ENCODE measurements at places on chromosomes 2 and 18.
A peak's percentile ranks its signal among the peaks of the same experiment; 100 is the strongest.

GRCh38 chr2:129499747-129500146 is 479.7 kb upstream of the RAB6C start:
- no peak for DNase-seq

- DNase-seq: no peak
Observed at GRCh38 chr2:240365971-240366471, 69.4 kb upstream of the GPC1 start.

GRCh38 chr2:203492965-203493364 is 42.1 kb downstream of the RAPH1 start:
- DNase-seq: no peak

DNA sequence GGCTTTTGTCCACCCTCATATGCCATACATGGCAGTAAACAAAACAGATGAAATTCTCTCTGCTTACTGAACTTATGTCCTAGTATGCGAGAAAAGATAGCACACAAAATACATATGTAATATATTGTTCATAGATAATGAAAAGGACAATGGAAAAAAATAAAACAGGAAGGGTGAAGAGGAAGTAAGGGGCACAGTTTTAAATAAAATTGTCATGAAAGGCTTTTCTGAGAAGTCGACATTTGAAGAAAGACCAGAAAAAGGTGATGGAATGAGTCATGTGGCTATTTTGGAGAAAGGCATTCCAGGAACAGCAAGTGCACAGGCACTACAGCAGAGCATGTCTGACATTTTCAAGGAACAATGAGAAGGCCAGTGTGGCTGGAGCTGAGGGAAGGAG is 56.4 kb downstream of the KCNH7 start:
- no peak for DNase-seq

DNA sequence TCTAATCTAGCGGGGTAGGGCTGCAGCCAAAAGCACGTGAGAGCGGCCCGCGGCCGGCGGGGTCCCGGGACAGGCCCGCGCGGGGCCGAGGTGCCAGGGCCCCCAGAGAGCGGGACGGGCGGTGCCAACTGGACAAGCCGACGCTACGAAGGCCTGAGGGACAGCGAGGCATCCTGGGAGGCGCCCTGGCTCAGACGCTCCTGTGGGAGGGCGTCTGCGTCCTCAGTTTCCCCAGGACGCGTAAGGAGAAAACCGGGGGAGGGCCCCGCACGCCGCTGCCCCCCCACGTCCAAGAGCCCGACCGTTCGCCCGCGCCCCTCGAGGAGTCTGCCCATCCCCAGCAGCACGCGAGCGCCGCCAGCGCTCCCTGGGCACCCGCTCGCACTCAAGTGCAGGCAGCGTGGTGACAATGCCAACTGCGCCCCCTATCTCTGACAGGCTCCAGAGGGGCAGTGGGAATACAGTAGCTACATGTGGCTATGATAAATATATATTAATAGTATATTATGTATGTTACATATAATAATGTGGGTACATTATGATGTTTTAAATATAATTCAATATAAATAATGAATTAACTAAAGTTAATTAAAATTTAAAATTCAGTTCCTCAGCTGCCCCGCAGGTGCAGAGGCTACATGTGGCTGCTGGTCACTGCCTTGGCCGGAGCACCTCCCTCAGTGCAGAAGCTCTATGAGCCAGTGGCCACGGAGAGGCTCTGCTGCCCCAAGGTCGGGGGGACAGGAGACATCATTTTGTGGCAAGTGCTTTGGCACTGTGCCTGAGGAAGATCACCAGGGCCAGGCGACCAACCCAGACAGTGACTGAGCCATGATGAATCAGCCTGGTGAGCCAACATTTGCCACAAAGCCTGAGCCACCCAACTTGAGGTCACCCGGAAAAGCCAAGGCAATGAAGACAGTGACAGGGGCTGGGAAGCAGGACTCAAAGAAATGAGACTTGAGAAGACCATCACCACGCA is 5.5 kb upstream of the SFT2D3 start:
- DNase-seq: no peak

GRCh38 chr2:60025496-60025895 is 528.0 kb downstream of the BCL11A start:
- DNase-seq: no peak

GRCh38 chr2:43221124-43221762 is 5.2 kb downstream of the ZFP36L2 start:
- peak; percentile 59 for DNase-seq

DNA sequence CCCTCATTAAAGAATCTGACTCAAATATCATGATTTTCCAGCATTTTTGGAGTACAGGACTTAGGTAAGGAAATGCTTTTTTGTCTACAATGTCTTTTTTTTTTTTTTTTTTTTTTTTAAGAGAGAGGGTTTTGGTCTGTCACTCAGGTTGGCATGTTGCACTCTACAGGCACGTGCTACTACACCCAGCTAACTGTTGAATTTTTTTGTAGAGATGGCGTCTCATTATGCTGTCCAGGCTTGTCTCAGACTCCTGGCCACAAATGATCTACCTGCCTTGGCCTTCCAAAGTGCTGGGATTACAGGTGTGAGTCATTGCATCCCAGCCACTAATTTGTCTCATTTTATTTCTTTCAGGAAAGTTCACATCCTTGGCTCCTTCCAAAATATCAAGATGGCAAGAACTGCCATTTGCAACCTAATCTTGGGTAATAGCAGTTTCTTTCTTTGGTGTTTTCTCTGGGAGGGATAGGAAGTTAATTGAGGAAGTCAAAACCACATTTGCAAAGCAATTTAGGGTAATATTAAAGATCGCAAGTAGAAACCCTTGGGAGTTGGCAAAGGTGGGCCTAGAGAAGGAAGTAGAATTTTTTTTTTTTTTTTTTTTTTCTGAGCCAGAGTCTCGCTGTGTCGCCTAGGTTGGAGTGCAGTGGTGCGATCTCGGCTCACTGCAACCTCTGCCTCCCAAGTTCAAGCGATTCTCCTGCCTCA is 15.5 kb downstream of the PNO1 start:
- no peak for DNase-seq

DNA sequence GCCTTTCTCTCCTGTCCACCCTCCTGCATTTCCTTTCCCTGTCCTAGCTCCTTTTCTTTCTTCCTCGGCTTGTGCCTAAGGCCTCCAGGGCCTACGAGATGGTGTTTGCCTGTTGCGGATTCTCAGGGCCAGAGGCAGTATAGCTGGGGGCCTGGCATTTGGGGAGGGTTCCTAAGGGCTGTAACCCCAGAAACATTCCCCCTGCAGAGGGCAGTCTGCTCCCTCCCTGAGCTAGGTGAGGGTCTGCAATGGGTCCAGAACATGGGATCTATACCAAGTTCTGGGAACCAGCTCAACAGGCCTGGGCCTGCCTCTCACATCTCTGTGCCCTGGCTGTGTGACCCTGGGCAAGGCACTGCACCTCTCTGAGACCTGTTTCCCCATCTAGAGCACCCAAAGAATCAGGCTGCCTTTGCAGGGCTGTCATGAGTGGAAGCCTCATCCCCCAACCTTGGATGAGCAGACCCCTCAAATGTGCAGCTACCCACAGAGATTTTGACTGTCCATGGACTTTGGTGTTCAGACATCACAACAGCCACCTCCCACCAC is 97.5 kb downstream of the GLI2 start:
- no peak for DNase-seq

DNA sequence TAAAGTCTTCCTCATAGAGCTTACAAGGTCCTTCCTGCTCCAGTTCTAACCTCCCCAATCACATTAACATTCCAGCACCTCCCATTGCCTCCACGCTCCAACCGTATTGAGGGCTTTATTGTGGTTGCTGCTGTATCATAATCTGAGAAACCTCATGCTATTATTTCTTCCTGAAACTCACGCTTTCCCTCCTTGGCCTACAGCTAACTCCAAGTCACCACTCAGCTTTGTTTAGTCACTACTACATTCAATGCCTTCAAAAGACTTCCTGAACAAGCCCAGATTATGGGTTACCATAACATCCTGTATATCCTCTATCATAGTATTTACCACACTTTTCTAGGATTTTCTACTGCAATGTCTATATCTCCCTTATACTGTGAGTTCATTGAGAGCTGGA is 230.4 kb downstream of the IKZF2 start:
- DNase-seq: no peak

DNA sequence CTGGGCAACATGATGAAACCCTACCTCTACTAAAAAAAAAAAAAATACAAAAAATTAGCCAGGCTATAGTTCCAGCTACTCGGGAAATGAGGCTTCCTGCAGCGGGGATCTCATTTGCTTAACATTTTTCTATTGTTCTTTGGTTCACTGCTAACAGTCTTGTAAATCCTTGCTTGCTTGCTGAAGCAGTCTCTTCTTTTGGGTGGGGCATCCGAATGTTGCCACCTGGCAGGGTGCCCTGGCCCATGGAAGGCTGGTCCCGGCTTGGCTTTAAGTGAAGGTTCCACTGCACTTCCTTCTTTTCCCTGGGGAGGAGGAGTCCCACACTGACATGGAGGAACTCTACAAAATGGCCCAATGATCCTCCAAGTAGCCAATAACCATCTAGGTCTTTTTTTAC is 6.0 kb upstream of the ANKRD29 start:
- DNase-seq: no peak

DNA sequence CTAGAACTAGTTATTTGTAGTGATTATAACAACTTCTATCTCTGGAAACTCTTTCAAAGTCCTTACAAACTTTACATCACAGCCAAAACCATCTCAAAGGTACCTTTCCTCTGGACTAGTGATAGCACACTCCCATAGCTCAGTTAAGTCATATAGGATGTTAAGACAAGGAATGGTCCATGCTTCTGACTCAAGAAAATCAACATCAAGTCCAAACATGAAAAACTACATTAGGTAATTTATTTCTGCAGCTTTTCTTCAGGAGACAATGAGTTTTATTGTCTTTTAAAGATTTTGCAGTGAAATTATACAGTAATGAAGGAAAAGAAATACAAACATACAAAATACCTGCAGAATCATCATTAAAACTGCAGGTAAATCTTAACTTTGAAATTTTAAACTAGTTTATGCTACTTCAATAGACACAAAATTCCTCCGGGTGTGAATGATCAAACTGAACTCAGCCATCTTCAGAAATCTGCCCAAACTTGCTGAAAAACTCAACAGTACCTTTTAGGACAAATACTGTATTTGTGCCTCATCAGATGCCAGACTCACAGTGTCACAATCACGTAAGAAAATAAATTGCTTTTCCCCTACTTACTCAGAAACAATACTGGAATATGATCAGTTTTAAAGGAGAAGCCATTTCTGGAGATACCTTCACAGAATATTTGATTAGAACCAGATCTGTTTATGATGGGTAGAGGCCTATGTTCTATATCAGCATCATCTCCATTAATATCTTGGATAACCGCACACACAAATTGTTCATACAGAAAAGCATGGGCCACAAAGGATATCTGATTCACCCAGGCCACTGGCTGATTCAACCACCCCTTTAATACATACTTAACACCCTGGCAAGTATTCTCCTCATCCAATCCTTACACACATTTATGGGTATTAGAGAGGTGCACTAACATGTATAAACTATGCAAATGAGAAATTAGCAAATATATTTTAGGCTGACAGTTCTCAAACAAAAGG is 2.6 kb downstream of the TMEM131 start:
- DNase-seq: no peak

DNA sequence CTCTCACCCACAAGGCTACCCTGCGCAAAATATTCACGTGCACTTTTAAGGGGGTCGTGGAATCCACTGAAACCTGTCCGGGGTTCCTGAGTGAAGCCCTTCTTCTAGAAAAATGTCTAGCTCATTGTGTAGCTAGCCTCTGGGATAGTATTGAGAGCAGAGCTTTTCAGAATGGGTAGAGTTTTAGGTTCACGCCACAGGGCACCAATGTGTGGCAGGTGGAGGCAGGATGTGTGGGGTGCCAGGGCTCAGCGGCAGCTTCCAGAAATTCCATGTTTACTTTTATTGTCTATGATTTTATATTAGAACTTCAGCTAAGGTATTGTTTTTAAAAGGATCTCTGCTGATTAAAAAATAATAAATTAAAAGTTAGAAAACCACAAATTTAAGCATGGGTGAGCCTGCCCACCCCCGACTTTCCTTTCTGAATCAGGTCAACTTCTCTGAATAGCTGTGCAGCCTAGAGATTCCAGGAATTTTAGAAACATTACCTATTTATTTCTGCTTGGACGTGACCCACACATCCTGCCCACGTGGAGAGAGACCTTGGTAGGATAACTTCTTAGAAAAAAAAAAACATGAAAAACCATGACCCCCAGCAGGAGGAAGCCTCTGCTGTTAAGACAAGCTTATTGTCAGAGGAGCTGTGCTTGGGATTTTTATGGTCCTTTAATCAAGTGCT is 163.7 kb downstream of the CTIF start:
- no peak for DNase-seq

- no peak for DNase-seq
Observed at GRCh38 chr2:33047939-33048338, 101.2 kb downstream of the LTBP1 start.

DNA sequence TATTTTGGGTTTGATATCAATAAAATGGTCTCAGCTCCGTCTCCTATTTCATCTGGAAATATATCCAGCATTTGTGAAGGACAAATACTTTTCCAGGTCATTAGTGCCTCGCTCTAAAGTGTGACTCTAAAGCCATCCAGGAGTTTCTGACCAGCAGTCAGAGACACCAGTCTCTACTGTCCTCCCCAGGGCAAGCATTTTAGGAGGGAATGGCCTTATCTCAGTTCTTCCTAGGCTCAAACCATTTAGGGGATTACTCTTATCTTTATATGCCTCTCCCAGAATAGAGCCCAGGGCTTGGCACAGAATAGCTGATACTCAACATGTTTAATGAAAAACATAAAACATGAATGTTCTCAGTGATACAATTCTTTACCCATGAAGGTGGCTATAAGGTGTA is 187.6 kb downstream of the NAPG start:
- no peak for DNase-seq

- DNase-seq: no peak
Observed at GRCh38 chr2:66198873-66199272, 236.1 kb upstream of the MEIS1 start.

GRCh38 chr18:76679259-76679658 is 143.1 kb upstream of the ZNF236 start:
- DNase-seq: no peak

GRCh38 chr2:44104855-44105271 is 63.8 kb upstream of the PPM1B start:
- DNase-seq: no peak

DNA sequence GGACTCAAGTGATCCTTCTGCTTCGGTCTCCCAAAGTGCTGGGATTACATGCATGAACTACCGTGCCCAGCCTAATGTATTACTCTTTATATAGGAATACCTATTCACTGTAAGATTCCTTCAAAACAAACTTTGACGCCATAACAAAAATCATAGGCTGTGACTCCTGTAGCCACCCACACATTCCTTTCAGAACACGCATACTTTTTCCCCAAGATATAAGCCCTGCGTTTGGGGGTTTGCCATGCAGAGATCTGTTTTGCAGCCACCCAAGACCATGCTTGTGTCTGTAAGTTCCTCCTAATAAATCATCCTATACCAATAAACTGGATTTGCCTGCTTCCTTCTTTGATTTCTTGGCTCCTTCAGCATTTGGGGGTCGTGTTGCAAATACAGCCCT is 46.0 kb upstream of the STON1 start:
- DNase-seq: no peak

GRCh38 chr2:119174993-119175347 is 16.4 kb upstream of the C1QL2 start:
- no peak for DNase-seq

GRCh38 chr2:207051385-207051965 is 112.2 kb downstream of the CPO start:
- DNase-seq: peak; percentile 31

- DNase-seq: no peak
Observed at GRCh38 chr18:63590966-63591695, 4.0 kb downstream of the SERPINB13 start.
